Stimulated activated CD8-positive, alpha-beta memory T cell treated with anti-CD3 and anti-CD28 coated beads, Interleukin-7, amount 100 ng/mL, for 1 hour (primary cell): ENCODE measurements at places on chromosomes 2 and 18.

DNA sequence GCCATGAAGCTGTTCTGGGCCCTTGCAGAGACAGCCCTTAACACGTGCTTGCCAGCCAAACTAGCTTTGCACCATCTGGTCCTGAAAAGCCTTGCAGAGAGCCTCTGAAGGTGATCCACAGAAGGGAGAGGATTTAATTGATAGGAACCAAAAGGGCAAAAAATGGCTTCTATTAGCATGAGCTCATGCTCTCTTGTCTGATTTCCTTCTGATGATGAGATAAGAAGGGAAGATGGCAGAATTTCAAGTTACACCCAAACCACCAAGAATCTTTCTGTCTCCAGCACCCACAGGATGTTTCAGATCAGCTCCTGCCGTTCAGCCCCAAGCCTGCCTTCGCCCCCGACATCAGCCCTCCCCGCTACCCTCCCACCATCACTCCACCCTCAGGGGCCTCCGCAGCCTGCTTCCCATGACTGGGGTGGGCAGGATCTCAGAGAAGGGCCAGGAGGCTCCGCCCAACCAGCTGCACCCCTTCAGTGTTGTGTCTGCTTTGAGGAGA is 23.4 kb upstream of the GLI2 start:
- no peak for DNase-seq

DNA sequence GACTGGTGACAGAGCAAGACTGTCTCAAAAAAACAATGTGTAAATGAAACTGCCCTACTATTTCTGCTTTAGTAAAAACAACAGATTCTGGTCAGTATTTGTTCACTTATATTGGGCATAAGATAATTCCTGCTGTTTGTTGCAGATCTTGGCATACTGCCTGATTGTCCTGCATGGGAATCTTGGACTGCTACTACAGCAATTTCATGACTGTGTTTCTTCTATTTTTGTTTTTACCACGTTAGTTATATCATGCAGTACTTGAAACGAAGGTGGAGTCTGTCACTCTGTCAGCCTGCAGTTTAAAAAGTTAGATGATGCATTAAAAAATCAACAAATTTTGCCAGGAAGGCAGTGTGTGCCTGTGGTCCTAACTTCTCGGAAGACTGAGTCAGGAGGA is 14.2 kb upstream of the CLASP1 start:
- DNase-seq = no peak

DNA sequence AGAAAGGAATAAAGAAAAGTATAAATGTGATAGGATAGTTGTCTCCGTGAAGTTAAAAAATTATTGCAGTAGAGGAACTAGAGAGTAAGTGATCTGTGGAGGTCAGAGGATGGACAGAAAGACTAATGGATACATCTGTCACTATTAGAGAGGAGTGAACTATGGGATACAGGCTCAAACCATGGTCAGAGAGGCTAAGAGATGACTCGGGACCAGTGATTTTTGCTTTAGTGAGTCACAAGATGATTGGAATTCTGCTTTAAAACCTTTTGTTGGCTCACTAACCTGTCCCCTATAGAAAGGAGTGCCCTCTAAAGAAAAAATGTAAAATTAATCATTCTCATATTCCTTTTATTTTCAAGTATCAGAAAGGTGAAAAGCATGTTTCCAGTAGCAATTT is 30.3 kb downstream of the ALMS1 start:
- no peak for DNase-seq

DNA sequence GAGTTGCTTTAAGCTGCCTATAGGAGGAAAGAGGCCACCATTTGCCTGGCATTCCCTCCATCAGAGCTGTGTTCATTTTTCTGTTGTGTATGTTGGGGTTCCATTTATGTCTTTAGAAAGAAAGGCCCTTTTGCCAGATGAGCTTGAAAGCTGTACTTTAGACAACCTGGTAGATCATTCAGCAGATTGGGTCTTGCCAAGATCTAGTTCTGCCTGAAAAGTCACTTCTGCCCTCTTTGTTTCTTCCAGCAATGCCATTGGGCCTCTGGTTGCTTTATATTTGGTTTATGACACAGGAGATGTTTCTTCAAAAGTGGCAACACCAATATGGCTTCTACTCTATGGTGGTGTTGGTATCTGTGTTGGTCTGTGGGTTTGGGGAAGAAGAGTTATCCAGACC is 14.4 kb downstream of the SLC20A1 start:
- DNase-seq = no peak

DNA sequence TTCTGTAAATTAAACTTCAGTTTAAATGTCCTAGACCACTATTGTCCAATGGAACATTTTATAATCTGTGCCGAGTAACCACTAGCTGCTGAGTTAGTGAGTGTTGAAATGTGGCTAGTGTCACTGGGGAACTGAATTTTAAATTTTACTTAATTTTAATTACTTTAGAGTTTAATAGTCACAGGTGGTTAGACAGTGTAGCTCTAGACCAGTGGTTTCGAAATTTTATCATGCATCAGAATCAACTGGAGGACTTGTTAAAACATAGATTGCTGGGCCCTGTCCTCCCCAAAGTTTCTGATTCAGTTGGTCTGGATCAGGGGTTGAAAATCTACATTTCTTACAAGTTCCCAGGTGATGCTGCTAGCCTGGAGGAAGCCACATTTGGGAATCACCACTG is 110.4 kb downstream of the FMNL2 start:
- DNase-seq = no peak

- no peak for DNase-seq
These were observed 221.9 kb upstream of the SETBP1 start for GRCh38 chr18:44458777-44459176.

- no peak for DNase-seq
These were observed 58.3 kb upstream of the PNPT1 start for GRCh38 chr2:55751966-55752365.

- no peak for DNase-seq
These were observed 127.8 kb downstream of the FMNL2 start for GRCh38 chr2:152462779-152463178.

- no peak for DNase-seq
These were observed 51.1 kb upstream of the EPC2 start for GRCh38 chr2:148593421-148593820.

GRCh38 chr18:2982022-2982421 is 30.9 kb downstream of the LPIN2 start:
- DNase-seq = no peak

DNA sequence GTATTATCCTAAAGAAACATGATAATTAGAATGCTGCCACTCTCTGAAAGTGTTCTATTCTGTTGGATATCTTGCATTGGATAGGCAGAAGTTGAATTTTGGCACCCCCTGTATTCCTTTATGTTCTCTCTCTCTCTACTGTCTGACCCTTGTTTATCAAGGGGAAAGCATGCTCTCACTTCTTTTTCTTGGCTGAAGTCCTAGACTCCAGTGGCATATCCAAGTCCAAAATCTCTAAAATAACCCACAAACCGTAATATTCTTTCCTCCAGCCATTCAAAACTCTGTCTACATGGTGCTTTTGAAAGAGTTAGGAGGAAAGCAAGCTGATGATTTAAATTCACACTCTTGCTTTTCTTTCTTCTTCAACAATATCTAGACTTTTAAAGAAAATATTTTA is 669.7 kb downstream of the TDRD15 start:
- DNase-seq = no peak

- no peak for DNase-seq
These were observed 100.5 kb downstream of the SPOPL start for GRCh38 chr2:138602166-138602460.

GRCh38 chr2:18506883-18507509 is 53.5 kb downstream of the RDH14 start:
- DNase-seq = no peak

DNA sequence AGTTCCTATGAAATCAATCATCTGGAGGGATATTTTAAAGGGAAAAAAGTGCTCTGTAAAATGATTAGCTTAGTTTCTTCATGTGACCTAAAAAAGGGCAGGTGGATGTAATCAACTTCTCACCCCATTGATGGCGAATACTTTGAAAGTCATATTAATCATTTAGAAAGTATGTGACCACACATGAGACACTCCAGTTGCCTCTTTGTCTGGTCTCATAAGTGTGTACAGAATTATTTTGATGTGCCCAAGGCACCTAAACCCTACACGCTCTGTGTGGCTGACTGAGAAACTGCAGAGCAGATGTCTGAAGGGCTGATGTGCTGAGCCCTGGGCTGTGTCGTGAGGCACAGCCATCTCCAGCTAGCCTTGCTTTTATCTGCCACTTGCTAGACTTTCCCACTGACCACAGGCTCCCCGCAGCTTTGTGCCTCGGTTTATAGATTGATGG is 26.9 kb downstream of the SGPP2 start:
- DNase-seq = no peak

DNA sequence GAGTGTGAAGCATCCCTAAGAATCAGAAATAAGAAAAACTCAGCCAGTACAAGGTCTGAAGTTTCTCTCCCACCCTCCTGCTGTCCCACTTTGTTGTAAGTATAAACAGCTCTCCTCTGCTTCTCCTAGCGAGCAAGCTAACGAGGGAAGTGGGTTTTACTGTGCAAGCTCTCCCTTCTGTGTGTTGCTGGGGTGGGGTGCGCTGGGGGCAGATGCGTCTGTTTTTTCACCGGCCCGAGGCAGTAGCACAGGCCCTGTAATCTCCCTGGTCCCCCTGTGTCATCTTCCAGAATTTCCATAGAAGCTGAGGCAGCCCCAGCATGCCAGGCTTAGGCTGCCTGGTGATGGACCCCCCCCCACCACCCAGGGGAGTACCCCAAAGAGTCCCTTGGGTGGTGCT is 9.4 kb upstream of the CXCR4 start:
- no peak for DNase-seq

- DNase-seq = no peak
These were observed 43.8 kb upstream of the GORASP2 start for GRCh38 chr2:170885130-170885791.

GRCh38 chr18:74616494-74616893 is 18.8 kb downstream of the ZNF407 start:
- DNase-seq = no peak

- DNase-seq = no peak
These were observed 44.2 kb upstream of the MFF start for GRCh38 chr2:227280895-227281294.

DNA sequence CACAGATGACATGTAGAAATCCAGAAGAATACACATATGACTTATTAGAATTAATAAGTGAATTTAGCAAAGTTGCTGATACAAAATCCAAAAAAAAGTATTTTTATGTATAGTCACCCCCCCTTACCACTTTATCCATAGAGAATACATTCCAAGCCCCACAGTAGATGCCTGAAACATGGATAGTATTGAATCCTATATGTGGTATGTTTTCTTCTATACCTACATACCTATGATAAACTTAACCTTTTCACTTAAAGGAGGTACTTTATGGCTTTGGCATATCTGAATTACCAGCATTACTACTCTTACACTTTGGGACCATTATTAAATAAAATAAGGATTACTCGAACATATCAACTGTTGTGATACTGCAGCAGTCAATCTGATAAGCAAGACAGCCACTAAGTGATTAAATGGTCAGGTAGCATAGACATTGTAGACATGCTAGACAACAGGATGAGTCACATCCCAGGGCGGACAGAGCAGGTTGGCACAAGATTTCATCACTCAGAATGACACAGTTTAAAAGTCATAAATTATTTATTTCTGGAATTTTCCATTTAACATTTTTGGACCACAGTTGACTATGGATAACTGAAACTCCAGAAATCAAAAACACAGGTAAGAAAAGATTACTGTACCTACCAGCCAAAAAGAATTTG is 208.2 kb upstream of the CHAC2 start:
- DNase-seq = no peak
